ENCODE measurements at places on chromosomes 4 and X.

DNA sequence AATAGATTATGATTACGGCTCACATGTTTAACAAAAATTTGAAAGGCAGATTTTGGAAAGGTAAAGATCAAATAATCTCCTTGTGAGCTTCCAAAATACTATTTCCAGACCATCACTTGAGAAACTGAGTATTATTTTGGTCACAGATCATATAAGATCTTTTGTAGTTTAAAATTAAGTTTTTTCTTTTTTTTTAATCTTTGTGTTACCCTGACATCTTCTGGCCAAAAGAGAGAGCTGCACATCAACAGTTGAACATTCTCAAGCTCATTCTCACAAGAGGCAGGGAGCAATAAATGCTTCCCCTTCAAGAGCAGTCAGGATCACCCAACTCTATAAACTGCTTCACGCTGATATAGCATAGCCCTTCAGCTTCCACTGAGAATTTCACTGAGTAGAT is 15.9 kb downstream of the TMEM192 start:
- H3K36me3 ChIP-seq, result peaks cover 49% of the 10 kb centered on the region
- no peaks in the 10 kb centered on the region for H3K4me1 ChIP-seq
- H3K4me3 ChIP-seq, result no peak overlapping the region
- no peak for DNase-seq
- no peaks in the 10 kb centered on the region for H3K27me3 ChIP-seq

GRCh38 chr4:61332693-61333092 is 132.6 kb downstream of the ADGRL3 start:
- no peaks in the 10 kb centered on the region for H3K27me3 ChIP-seq
- no peak for DNase-seq
- H3K27ac ChIP-seq, result no peak overlapping the region
- H3K36me3 ChIP-seq, result no peaks in the 10 kb centered on the region
- H3K4me1 ChIP-seq, result no peaks in the 10 kb centered on the region

- H3K27ac ChIP-seq, result no peak overlapping the region
- H3K4me1 ChIP-seq, result no peaks in the 10 kb centered on the region
- H3K27me3 ChIP-seq, result no peaks in the 10 kb centered on the region
- H3K4me3 ChIP-seq, result no peak overlapping the region
These were observed 141.7 kb downstream of the BRWD3 start for GRCh38 chrX:80667967-80668366.

- H3K27me3 ChIP-seq, result no peaks in the 10 kb centered on the region
- no peak overlapping the region for H3K27ac ChIP-seq
- no peak overlapping the region for H3K4me3 ChIP-seq
- DNase-seq, result no peak
These were observed 307.2 kb downstream of the SLC7A11 start for GRCh38 chr4:137934911-137935310.

DNA sequence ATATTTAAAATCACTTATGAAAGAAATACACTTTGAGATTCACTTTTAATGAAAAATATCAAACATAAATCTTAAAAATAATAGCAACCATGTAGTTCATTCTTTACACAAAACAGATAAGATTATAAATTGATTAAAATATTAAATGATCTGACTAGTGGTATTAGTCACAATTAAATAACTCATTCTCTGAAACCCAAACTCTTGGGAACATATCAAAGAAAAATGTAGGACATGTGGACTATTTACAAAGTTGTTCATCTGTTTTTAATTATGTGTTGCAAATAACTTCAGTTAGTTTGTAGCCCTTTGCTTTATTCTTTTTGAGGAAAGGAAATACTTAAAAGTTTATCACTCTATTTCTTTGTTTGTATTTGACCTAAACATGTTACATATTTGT is 9.5 kb upstream of the GUCY1A1 start:
- DNase-seq, result no peak
- no peak overlapping the region for H3K4me3 ChIP-seq
- no peaks in the 10 kb centered on the region for H3K4me1 ChIP-seq
- no peaks in the 10 kb centered on the region for H3K36me3 ChIP-seq
- H3K27ac ChIP-seq, result no peak overlapping the region

DNA sequence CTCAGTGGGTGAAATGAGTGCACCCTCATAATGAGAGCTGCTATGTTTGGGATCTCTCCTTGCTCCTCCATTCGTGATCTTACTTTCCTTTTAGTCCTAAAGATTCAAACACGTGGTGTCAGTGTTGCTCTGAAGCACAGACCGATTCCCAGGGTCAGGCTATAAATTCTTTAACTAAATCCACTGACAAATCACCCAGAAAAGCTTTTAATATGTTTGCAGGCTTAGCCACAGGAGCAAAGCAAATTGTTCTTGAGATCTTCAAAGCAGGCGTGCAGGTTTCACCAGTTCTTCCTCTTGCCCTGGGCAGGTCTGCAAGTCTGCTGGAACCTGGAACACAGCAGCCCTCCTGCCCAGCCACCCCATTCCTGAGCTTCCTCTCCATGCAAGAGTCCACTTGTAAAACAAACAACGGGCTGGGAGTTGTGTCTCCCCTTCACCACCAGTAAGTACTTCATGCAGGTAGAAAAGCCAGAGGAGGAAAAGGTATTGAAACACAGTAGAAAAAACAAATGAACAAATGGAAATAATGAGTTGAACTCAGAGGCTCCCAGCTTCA is 70.1 kb upstream of the ENPP6 start:
- H3K27me3 ChIP-seq, result no peaks in the 10 kb centered on the region
- DNase-seq, result no peak
- peaks cover 17% of the 10 kb centered on the region for H3K4me1 ChIP-seq
- H3K27ac ChIP-seq, result no peak overlapping the region
- H3K4me3 ChIP-seq, result no peak overlapping the region

DNA sequence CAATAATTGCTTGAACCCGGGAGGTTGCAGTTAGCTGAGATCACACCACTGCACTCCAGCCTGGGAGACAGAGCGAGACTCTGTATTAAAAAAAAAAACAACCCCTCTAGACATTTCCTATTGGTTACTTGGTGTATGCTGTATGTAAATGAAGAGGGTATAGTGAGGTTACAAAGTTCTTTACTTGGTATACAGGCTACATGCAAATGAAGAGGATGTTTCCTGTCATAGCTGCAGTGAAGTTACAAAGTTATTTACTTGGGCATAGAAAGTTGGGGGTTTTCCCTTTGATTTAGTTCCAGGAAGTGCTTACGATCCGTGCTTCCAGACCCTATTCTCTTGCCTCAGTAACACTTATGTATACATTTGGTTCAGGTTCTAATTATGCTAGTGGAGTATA is 38.4 kb upstream of the CLNK start:
- H3K27ac ChIP-seq, result no peak overlapping the region
- DNase-seq, result no peak
- no peaks in the 10 kb centered on the region for H3K4me1 ChIP-seq
- no peaks in the 10 kb centered on the region for H3K36me3 ChIP-seq
